ENCODE measurements at places on chromosomes 11 and 22.

GRCh38 chr11:114193730-114194679, 102.2 kb upstream of the NNMT start:
- no peak for DNase-seq

DNA sequence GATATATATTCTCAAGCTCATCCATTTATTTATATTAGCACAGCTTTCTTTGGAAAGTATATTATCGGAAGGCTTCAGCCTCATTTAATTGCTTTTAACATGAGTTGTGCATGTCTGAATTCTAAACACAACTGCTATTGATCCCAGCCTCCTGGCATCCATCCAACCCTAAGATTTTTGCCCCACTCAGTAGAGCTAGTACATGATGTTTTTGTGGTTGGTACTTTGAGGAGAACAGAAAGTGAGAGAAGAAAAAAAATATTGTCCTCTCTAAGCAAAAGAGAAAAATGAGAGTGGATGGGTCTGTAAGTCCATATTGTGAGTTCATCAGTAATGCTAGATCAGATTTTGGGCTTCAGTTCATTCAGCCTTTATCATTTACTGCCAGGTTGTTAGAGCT, 198.7 kb downstream of the DDX10 start:
- no peak for DNase-seq

DNA sequence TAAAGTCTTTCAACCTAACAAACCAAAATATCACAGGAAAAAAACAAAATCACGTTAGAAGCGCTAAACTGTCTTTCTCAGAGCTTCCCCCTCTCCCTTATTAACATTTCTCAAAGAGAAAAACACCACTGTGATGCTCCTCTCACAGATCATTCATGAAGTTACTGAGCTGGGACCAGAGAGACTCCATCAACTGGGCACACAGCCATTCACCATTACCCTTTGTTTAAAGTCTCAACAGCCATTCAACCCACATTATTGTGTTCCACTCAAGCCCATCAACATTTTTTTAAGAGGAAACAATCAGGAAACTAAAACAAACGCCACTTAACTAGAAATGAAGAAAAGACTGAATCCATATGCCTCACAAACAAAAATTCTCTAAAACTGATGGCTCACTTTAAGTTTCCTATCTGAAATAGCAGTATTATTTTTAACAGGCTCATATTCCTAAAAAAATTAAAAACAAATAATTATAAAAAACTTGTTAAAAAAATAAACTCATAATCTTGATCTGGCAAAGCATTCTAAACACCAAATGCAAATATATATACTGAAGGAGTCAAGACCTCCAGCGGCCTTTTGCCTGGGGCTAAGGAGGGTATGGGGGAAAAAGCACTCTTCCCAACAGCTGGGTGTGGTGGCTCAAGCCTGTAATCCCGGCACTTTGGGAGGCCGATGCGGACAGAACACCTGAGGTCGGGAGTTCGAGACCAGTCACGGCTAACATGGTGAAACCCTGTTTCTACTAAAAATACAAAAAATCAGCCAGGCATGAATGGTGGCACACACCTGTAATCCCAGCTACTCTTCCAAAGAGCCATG, 14.0 kb downstream of the CELF1 start:
- DNase-seq: no peak

DNA sequence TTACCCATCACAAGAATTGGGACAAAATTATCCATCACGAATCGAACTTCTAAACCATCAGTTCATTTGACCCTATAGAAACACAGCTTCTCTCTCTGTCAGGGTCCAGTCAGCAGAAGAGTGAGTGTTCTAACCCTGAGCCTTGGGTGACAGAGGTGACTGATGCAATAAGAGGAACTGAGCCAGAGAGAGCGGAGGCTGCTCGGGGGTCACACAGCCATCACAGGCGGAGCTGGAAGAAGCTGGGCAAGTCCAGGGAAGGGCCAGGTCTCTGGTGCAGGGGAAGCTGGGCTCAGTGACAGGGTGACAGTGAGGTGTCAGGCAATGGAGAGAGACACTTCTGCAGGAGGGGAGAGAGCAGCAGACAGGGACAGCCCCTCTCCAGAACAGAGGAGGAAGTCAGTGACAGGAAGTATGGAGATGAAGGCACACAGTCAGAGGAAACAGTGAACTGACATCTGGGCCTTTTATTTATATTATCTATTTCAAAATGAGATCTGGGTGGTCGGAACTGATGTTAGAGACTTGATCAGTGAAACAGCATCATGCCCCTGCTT, 184.0 kb upstream of the TBCEL start:
- DNase-seq: no peak
